Stimulated activated CD8-positive, alpha-beta memory T cell treated with anti-CD3 and anti-CD28 coated beads, Interleukin-2, amount 100 ng/mL, for 48 hours (primary cell): ENCODE measurements at places on chromosomes 6 and 20.

- DNase-seq = no peak
Observed at GRCh38 chr6:268394-268935, 23.8 kb upstream of the DUSP22 start.

DNA sequence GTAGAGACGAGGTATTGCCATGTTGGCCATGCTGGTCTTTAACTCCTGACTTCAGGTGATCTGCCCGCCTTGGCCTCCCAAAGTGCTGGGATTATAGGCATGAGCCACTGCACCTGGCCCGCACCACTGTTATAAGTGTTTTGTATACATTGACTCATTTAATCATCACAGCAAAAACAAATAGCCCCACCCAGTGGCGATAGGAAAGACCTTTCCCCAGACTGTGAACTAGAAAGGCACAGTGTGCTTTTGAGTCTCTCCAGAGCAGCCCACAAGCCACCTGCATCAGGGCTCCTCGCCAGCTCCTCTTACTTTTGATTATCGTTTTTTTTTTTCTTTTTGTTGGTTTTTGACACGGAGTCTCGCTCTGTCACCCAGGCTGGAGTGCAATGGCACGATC is 27.9 kb upstream of the ZFP64 start:
- no peak for DNase-seq

- DNase-seq = no peak
Observed at GRCh38 chr6:14211562-14211942, 94.0 kb downstream of the CD83 start.

DNA sequence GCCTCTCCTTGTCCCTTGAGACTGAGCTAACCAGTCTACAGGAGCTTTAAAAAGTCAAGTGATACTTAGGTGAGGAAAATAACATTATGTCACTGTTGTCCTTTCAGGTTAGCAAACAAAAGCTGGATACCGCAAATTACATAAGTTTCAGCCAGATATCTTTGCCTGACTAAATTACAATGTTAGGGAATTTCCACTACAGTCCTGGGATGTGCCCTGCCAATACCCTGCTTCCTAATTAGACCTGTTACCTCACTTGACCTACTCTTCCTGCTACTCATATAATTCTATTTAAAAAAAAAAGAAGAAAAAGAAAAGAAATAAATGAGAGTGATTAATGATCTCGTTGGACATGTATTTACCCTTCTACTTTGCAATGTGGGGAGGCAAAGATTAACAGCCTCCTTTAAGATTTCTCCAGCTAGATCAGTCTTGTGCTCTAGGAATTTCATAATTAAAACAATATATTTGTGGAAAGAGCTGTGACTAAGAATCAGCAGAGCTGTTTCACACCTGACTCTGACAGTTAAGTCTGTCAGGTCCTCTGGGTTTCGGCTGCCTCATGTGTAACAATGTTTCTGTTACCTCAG is 318.9 kb downstream of the HDGFL1 start:
- no peak for DNase-seq

- DNase-seq = no peak
Observed at GRCh38 chr6:70844301-70844700, 112.6 kb downstream of the B3GAT2 start.

- no peak for DNase-seq
Observed at GRCh38 chr20:23613676-23614075, 8.0 kb upstream of the CST9 start.

DNA sequence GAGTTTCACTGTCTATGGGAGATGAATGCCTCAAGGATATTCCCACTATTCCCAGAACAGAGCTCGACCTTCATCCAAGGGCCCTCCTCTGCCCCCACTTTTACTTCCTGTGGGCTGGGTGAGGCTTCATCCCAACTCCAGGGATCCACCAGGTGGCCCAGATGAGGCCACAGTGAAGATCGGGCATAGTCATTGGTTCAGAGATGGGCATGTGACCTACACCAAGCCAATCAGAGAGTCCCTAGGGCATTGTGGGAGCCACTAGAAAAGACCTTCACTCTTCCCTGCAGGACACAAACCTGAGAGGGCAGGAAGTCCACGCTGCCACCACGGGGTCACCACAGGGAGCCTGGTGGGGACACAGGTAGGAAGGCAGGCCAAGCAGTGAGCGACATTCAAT is 72.9 kb upstream of the SLC22A16 start:
- DNase-seq = no peak

GRCh38 chr6:66245231-66245630 is 538.2 kb upstream of the EYS start:
- DNase-seq = no peak

GRCh38 chr6:137495703-137496336 is 1.6 kb upstream of the OLIG3 start:
- DNase-seq = no peak

GRCh38 chr20:51303731-51304670 is 238.5 kb downstream of the NFATC2 start:
- no peak for DNase-seq

- no peak for DNase-seq
Observed at GRCh38 chr6:108176281-108177089, 10.7 kb downstream of the NR2E1 start.

DNA sequence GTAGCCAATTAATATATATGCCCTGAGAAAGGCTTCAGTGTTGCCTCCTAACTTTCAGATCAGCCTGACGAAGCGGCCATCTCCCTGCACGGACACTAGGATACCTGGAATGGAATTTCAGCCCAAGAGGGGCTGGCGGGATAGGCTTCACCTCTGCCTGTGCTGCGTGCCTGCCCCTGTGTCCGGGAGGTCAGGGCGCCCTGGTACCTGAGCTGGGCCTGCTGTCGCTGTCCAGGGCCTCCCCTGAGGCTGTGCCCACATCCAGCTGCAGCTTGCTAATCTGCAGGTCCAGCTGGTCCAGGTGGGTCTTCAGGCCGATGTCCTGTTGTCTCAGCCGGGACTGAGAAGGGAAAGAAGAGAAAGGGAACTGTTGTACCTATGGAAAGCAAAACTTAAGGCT is 8.6 kb downstream of the DACT2 start:
- DNase-seq = no peak

DNA sequence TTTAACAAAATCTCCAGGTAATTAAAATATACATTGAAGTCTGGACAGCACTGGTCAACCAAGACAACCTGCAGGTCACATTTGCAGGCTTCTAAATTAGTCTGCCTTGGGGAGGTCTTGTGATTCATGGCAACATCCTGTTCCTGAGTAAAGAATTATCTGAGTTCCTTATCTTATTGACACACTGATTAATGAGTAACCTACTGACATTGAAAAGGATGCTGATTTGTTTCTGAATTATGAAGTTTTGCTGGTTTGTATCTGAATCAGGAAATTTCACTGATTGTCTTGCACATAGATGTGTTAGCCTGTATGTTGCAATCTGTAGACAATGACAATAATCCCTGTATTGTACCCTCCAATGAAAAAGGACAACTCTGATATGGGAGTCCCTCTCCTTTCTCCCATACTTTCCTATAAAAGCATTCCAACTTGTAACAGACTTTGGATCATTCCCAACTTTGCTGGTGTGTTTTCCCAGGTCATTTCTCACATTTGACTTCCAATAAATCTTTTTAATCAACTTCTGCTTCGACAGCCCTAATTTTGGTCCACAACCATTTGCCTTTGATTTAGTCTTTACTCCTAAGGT is 80.0 kb downstream of the LAMP5 start:
- no peak for DNase-seq

DNA sequence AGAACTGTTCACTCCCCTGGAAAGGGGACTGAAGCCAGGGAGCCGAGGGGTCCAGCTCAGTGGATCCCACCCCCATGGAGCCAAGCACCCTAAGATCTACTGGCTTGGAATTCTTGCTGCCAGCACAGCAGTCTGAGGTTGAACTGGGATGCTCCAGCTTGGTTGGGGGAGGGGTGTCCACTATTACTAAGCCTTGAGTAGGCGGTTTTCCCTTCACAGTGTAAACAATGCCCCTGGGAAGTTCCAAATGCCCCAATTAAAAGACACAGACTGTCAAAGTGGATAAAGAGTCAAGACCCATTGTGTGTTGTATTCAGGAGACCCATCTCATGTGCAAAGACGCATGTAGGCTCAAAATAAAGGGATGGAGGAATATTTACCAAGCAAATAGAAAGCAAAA is 150.2 kb downstream of the LPA start:
- no peak for DNase-seq

DNA sequence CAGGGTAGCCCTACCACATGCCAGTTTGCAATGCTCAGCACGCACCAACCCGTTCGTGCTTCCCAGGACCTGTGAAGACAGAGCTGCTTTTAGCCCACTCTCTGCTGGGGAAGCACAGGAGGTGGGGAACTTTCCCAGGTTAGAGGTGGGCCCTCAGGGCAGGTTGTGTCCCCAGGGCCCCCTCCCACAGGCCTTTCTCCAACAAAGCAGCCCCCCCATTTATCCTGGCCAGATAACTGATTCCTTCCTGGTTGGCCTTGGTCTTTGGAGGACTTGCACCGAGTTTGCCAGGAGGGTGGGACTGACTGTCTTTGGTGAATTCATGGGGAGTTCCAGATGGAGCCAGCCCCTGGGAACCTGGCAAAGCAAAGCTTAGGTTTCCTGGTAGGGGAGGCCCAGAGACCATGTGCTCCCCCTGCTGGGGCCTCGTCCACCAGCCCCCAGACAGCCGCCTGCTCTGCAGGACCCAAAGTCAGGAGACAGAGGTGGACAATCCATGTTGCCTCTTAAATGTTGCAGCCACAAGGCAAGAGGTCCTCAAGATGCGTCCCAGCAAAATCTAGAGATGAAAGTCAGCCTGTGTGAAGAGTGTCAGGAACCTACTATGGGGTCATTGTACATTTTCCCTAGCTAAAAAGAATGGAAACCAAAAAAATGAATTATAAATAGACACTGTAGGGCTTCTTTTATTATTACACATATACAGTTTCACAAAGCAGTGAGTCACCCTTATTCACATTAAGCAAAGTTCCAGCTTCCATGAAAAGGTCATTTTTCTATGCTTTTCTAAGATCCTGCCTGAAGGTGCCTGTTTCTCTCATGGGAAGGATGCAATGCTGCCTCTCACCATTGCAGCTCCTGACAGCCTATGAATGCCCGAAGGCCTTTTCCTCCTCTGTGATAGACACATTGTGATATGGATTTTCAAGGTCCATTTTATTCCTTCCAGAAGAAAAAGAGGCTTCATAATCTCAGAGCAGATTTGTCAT is 497.8 kb downstream of the PREX1 start:
- DNase-seq = no peak

DNA sequence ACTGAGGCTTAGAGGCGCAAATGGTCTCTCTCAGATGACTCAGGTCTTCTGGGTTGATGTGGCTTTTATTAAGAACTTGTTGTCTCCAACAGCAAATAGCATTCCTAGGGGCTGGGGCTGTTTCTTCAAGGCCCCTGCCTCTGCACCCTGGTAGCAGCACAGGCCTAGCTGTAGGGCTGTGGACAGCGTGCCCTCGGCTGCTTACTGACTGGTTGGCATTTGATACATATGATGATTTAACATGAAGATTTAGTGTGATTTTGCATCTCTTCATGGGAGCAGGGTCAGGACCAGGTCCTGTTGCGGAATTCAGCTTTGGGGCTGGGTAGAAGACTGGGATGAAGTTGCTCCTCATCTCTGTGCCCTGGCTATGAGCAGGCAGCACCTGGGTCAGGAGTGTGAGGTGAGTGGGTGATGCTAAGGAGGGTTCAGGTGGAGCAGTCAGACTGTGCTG is 24.3 kb upstream of the IER3 start:
- no peak for DNase-seq

DNA sequence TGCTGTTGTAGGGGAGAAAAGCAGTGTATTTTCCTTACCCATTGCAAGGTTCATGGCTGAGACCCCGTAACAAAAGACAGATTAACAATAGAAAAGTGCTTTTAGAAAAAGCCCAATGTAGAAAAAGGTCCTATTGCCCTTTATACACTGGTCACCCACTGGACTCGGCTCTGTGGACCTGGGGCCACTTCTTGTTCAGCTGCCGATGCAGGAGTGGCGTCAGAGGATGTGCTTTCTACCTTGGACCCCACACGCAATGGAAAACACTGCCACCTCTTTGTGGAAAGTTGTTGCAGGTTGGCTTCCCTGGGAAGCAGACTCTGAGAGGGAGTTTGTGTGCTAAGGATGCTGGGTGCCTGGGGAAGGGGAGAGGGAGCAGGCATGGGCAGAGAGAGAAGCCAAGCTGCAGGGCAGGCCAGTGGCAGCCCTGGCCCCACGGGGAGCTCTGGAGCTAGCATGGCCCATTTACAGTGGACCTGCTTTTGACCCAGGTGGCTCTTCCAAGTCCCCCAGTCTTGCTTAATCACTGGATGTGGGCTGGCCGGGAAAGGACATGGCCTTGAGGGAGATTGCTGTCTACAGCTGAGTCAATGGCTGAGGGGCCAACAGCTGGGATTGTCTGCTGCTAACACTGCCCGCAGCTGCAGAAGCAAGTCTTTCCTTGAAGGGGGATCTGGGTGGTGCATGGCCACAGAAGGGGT is 142.9 kb downstream of the CDC5L start:
- no peak for DNase-seq

GRCh38 chr6:132712366-132712765 is 1.5 kb downstream of the VNN1 start:
- DNase-seq = no peak

GRCh38 chr6:14276667-14277404 is 159.3 kb downstream of the CD83 start:
- DNase-seq = no peak

DNA sequence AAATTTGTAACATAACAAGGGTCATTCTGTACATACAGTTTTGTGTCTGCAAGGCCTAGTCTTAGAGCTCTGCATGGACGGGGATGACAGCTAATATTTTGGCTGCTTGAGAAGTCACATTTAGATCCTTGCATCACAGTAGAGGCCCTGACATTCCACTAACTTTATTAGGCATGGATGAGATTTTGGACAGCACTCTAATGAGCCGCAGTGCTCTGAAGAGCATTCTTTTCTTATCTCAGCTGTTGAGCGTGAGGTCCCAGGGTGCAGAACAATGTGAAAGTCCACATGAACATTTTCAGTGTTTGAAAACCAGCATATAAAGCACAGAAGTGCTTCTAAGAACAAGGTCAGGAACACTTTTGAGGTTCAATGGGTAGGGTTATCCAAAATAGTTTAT is 58.9 kb downstream of the IPCEF1 start:
- no peak for DNase-seq

DNA sequence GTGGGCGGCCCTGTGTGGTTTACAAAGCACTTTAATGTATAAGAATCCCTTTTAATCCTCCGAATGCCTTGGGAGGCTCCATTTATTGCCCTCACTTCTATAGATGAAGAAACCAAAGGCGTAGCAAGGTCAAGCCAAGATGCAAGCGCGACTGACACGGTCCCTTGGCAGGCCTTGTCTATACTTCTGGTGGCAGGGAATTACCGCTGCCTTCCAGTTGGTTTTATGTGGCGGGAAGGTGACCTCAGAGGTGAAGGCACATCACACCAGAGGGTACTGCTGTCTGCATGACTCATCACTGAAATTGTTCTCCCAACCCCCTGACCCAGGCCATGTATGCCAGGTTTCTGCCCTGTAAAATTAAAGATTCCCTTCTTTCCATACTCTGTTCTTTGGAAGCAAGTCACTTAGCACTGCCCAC is 36.1 kb upstream of the NAA20 start:
- no peak for DNase-seq
